Thoracic aorta (tissue), 2 donors: ENCODE measurements at places on chromosomes 5 and 9. TPM values are rescaled to one million over a fixed set of nuclear protein-coding genes. Genes with fewer than 3 reads are reported as not detected.

DNA sequence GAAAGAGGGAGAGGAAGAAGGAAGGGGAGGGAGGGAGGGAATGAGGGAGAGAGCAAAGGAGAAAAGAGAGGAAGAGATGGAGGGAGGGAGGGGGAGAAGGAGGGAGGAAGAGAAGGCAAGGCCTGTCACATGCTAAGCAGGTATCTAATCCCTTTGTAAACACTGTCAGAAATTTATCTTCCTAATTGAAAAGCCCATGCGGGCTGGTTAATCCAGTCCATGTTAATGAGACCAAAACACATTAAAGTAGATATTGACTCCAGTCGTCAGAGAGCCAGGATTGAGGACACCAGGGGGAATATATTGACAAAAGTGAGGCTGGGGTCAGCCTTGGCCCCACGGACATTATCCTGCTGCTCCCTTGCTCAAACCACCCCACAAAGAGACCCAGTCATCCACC is 37.4 kb upstream of the ALDH1B1 start:
- DNase-seq, result no peak

GRCh38 chr5:115209279-115209678 is 39.6 kb upstream of the TRIM36 start:
- DNase-seq, result no peak

GRCh38 chr9:133775951-133776905 is 38.1 kb upstream of the SARDH start:
- DNase-seq, result no peak

Gene IL5
- not detected for total RNA-seq

DNA sequence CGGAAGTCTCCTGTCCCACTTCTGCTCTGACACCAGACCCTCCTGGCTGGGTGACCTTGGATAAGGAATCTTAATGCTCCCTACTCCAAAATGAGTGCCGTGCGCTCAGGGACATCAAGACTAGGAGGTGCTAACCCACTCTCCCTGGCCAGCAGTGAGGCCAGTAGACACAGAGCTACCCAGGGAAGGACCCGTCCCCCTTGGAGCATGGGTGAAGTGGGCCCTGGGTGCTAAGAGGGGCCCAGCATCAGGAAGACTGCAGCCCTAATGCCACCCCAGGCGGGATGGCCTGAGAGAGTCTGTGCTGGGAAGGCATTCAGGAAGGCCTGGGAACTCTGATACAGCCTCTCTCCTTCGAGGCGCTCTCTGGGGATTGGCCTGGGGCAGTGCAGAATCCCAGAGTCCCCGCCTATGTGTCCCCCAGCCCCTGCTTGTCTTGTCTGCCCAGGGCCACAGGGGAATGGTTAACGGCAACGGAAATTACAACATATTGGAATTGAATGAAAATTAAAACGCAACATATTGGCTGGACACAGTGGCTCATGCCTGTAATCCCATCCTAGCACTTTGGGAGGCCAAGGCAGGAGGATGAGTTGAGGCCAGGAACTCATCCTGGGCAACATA is 29.7 kb upstream of the RNU6ATAC start:
- no peak for DNase-seq

DNA sequence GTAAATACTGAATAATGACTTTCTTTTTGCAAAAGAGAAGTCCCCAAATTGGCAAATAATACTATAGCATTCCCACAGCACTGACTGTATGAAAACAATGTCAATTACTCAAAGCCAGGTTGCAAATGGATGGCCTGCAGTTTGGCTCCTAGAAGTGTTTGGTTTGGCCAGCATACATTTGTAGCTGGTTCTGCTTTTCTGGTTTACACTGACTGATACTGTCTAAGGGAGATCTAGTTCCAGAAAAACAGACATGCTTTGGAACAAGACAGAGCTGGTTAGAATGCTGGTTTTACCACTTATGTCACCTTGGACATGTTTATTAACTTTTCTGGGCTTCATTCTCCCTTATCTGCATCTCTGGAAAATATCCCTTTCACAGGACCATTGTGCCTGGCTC is 81.5 kb upstream of the TRPM3 start:
- DNase-seq, result no peak

- no peak for DNase-seq
Measured at GRCh38 chr5:17412760-17413671, 85.0 kb upstream of the TAF11L2 start.

DNA sequence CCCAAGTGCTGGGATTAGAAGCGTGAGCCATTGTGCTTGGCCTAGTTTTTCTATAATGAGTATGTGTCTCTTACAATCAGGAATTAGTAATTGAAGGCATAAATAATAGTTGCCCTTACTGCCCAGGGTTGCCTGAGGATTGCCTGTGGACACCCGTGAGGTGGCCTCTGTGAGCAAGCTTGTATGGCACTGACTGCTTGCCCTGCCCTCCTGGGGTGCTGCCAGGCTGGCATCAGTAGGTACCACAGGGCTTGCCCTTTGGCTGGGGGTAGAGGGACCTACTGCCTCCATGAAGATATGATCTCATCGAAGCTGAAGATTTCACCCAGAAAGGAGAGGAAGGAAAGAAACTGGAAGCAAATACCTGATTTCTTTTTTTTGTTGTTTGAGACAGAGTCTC is 23.8 kb upstream of the PHF19 start:
- no peak for DNase-seq

GRCh38 chr5:116773926-116774325 is 199.3 kb upstream of the SEMA6A start:
- DNase-seq, result no peak

- DNase-seq, result no peak
Measured at GRCh38 chr9:20012232-20012631, 223.4 kb upstream of the SLC24A2 start.

Gene SH3GL2
- not detected for total RNA-seq

DNA sequence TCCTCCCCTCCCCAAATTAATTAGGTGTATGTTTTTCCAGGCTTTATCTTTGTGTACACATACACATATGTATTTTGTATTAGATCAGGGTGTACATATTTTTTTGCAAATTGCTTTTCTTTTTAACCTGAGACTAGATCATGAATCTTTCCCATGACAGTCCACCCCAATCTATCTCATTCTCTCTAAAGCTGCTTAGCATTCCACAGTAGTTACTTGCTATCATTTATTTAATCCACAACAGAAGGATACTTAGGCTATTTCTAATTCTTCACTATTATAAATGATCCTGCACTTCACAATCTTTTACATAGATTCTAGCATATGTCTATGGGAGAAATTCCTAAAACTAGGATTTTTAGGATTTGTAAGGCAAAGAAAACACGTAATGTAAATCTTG is 43.9 kb downstream of the SH3RF2 start:
- DNase-seq, result no peak

- DNase-seq, result no peak
Measured at GRCh38 chr5:68149189-68149588, 66.4 kb upstream of the PIK3R1 start.

Gene MELK
- not detected for total RNA-seq

Gene RAD17
- 23.9 TPM for total RNA-seq

- no peak for DNase-seq
Measured at GRCh38 chr9:125397736-125398135, 136.1 kb downstream of the GAPVD1 start.

DNA sequence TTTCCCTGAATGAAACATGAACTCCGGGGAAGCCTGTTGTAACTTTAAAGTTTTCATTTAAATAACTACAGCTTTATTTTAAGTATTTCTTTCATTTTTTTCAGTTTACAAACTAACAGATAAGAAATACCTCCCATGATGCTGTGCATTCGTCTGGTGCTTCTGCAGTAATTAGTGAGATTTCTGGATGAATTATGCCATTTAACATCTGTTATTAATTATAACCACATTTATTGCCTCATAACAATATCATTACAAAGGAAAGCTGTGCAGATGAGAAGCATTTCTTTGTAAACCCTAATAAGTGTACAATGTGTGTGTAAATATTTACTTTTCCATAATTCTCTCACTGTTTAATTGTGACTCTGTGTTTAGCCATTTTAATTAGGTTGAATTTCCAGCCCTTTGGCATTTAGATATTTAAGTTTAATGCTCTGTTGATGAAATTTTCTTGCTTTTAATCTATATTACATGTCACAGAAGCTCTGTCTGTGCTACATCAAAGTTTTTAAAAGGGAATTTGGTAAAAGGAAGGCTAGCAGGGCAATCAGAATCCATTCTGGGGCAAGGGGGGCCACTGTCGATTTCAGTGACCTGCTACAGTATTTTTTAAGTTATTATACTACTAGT is 418.0 kb downstream of the SPATA31D1 start:
- no peak for DNase-seq

- DNase-seq, result no peak
Measured at GRCh38 chr5:109105631-109106267, 304.0 kb downstream of the PJA2 start.

DNA sequence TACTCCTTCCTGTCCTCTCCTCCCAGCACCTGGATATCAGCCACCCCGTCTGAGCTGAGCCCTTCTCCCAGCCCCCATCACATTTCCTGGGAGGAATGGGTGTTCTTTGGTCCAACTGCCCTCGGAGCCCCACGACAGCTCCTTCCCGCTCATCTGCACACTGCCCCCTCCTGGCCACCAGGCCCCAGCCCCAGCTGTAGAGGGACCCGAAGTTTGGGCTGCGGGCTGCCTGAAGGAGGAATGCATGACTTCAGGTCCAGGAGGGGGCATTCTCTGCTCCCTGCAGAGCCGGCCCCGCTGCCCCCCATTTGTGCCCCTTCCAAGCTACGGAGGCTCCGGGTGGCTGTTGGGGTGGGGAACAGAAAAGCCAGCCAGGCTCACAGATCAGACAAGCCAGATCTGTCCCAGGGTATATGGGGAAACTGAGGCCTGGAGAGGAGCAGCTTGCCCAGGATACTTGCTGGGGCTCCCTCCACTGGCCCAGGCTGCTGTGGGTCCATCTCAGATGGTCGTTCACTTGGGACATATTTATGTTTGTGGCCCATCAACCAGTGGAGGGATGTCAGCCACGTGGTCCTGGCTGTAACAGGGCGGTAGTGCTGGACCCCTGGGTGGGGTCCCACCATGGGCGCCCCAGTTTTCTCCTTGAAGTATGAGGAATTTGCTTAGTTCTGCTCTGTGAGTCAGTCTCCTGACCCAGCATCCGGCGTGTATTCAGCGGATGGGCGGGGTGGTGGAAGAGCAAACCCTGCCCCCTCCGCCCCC is 33.1 kb downstream of the DAB2IP start:
- no peak for DNase-seq

Gene SAPCD2
- 0.41 TPM for total RNA-seq

- DNase-seq, result no peak
Measured at GRCh38 chr5:139951983-139952382, 91.1 kb downstream of the NRG2 start.

Gene C9orf50
- not detected for total RNA-seq

Gene PCDHB15
- total RNA-seq, result 6.1 TPM

GRCh38 chr9:138042640-138043039 is 165.1 kb downstream of the CACNA1B start:
- DNase-seq, result no peak

Gene SOX30
- total RNA-seq, result not detected

DNA sequence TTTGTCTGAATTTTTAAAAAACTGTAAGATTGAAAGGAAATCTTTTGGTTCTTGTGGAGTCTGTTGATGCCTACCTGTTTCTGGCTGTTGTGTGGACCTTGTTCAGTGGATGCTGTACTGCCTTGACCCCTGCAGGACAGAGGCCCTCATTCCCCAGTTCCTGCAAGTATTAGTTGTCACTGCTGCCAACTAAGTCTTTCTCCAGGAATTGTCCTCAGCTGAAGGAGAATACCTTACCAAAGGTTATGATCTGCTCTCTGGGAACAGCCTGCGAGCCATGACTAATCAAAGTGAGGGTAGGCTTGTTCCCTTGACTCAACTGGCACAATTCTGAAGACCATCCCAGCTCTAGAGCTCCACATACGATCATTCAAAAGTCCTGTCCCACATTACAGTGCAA is 145.3 kb upstream of the FST start:
- no peak for DNase-seq

DNA sequence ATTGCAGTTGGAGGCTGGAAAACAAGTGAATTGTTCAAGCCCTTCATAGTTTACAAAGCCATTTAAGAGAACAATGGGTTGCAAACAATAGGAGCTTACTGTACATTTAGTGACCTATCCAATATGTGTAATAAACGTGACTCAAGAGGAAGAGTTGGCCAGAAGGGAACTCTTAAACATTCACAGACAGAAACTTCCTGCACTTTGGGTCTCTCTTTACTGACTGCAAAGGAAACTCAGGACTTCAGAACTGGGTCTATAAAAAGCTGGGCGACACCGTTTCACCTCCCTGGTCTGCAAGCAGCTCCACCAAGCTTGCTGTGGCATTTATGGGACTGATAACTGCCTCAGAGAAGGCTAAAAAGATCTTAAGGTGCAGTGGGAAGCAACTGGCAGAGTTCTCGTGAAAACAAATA is 48.7 kb upstream of the SPATA31D4 start:
- DNase-seq, result no peak

- no peak for DNase-seq
Measured at GRCh38 chr9:121192959-121193640, 8.6 kb downstream of the RAB14 start.

DNA sequence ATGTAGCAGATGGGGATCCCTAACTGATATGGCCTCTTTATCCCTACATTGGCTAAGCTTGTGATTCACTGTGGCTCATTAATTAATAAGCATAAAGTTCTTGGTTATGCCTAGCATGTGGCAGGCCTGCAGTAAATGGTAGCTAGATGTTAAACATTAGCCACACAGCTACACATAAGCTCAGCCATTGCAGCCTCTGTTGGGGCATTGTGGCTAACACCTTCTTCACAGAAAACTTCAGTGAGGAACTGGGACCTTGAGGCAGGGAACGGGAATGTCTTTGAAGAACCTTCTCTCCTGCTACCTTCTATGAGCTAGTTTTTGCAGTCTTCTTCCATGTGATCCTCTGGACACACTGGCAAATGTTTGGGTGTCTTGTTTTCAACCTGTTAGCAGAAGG is 338.2 kb downstream of the NTRK2 start:
- no peak for DNase-seq

DNA sequence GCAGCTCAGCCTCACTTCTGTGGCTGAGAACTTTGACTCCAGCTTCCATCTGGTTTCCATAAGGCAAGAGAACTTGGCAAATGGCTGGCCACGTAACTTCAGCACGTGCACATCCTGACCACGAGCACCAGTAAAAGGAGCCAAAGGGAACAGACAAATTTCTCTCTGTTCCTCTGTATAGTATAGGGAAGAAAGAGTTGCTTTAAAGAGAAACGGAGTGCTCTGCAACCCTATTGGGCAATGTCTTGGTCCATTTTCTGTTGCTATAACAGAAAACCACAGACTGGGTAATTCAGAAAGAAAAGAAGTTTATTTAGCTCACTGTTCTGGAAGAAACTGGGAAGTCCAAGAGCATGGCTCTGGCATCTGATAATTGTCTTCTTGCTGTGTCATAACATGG is 558.7 kb downstream of the ACTL7B start:
- DNase-seq, result no peak

- DNase-seq, result no peak
Measured at GRCh38 chr9:80030801-80031200, 459.0 kb downstream of the TLE4 start.
